ENCODE measurements at places on chromosomes 7 and 10. TPM values are rescaled to one million over a fixed set of nuclear protein-coding genes. Genes with fewer than 3 reads are reported as not detected.

The PALD1 gene
- total RNA-seq: 7.6 TPM

The CXCL12 gene
- total RNA-seq: 347 TPM

GRCh38 chr7:149771720-149772240 is 1.6 kb downstream of the ZNF467 start:
- peak; percentile 97 for DNase-seq

GRCh38 chr10:115129752-115130151 is 36.6 kb downstream of the ATRNL1 start:
- no peak for DNase-seq

DNA sequence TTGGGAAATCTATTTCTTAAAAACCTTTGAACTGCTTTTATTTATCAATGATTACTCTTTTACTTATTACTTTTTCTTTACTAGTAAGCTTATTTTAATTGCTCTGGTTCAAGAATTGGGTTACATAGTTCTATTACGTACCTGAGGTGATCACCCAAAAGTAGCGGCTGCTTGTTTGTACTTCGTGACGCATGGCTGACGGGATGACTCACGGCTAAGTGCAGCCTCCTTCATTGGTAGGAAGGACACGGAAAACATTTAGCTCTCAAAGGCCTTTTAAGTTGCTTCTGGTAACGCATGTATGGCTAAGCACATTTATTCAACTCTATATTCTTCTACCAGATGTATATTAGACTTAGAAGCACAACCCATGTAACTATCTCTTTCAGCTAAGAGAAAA is 285.8 kb upstream of the SP4 start:
- no peak for DNase-seq

GRCh38 chr7:47932016-47932415 is 16.2 kb downstream of the PKD1L1 start:
- no peak for DNase-seq

DNA sequence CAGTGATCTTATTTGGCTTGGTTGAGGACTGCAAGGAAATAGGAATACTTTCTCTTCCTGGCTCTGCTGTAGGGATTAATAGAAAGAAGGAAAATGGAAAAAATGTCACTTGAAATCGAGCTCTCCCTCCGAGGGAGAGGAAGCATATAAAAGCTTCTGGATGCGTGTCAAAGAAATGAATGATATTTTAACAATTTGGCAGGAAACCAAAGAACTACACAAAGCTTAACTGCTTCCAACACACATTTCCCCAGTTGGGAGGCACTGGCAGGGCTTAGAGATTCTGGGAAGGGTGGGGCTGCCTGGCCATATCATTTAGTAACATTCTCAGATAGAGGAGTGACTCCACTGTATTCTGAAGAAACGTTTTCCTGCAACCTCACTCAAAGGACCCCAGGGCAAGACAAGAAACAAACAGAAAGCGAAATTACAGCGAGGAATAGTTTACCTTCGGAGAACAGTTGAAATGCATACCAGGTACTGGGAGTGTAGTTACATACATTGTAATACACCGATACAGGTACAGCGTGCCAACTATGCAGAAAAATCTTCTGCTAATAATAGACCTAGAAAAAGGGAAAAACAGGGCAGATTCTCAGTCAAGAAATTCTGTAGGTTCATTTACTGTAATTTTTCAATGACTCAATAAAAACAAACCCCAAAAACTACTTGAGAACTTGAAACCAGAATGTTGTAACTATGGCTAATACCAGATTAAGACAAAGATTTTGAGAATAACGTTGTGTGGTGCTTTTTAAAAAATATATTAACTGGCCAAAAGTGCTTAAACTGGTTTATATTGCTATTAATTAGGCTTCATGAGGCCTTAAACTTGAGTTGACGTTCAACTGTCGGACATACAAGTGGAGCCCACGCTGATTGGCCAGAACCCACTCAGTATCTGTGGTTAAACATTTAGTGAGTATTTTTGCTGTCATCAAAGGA is 75.7 kb upstream of the ASAH2 start:
- DNase-seq: no peak

Measured in mesenteric fat pad (tissue), 1 donor.